Bone marrow (tissue), 2 donors: ENCODE measurements at places on chromosomes 13 and 19.

GRCh38 chr19:45408830-45409556 is 2.5 kb downstream of the POLR1G start:
- no peak for DNase-seq

DNA sequence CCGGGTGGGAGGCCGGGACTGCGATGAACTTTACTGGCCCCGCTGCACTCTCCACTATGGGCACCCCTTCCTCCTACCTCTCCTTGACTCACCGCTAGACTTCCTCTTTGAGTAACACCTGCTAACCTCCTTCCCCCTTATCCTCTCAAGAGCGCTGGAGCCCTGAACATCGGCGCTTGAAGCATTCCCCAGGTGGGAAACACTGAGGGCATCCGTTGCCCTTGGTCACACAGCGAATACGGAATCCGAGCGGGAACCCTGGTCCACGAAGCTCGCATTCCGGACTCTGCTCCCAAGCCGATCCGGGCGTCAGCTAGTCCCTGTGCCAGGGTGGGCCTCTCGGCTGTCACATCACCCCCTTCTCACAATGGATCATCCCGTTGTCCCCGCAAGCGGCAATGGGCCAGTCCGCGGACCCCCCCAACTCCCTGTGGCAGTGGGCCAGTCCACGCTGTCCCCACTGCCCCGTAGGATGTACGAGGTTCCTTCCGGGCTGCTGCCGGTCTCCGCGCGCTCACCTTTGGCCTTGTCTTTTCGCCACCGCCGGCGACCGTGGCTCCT is 4.2 kb downstream of the LIPE start:
- no peak for DNase-seq

DNA sequence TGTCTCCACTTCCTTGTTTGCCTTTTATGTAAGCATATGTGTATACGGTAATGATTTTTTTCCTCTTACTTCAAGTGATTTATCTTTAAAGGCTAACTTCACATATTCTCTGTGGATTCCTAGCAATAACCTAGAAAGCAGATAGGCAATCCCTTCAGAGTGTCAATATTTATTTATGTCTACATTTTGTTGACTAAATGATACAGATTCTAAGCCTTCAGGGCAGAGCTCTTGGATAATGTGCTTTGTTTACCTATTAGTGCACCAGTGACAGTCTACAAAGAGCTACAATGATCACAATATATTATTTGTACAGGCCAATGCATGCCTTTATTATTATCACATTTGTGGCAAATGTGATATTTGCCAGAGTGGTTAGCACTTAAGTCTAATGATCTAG is 406.2 kb downstream of the EFNB2 start:
- no peak for DNase-seq

GRCh38 chr19:29302002-29302928 is 89.3 kb upstream of the UQCRFS1 start:
- no peak for DNase-seq

- DNase-seq = no peak
These were observed 717.7 kb upstream of the ATXN8OS start for GRCh38 chr13:69389899-69390298.

- DNase-seq = no peak
These were observed 241.9 kb downstream of the ABCC4 start for GRCh38 chr13:95059306-95059705.

DNA sequence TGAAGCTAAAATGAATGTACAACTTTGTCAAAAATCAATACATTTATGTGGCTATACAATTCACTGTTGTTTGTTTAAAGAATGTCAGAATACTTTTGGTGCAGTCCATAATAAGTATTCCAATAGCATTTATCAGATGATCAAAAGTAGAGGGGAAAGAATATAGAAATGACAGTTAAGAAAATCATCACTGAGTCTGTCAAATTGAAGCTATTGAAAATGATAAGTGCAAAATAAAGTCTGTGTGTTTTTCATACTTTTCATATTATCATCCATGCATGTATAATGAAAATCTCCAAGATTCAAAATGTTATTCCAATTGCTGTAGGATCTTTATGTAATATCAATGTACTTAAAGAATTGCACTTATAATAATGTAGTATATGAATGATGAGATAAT is 93.3 kb upstream of the ATXN8OS start:
- no peak for DNase-seq

DNA sequence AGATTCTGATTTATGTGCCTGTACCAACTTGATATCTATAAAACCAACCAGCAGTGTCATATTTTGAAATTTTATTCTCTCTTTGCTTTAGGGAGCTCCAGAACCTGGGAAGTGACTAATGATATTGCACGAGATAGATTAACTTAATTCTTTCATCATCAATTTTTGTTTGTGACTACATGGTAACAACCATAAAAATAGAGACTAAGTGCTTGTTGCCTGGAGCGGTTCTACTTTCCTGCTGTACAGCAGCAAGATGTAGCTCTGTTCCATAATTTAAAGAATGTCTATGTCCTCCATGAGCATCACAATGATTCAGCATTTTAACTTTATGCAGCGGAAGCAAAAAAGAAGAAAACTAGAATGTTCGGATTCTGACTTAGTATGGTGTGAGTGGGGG is 275.6 kb downstream of the KLF5 start:
- DNase-seq = no peak

GRCh38 chr13:103178986-103179943 is 113.0 kb upstream of the SLC10A2 start:
- no peak for DNase-seq

DNA sequence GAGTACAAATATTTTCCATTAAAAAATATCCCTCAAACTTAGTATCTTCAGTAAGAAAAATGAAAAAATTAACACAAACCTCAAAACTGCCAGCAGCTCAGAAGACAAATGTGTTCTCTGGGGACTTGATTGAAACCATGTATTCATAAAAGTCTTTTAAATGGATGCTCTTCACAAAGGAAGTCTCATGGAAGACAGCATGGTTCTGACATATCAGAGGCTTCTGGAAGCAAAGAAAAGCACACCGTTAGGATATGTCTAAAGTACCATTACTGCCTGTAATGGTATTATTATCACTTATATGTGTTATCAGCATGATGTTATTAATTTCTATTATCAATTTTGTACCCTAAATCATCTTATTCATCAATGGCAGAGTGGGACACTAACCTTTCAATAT is 302.8 kb downstream of the ENOX1 start:
- no peak for DNase-seq

GRCh38 chr19:21519488-21519887 is 14.1 kb downstream of the ZNF429 start:
- DNase-seq = no peak

- no peak for DNase-seq
These were observed 22.8 kb downstream of the ZNF20 start for GRCh38 chr19:12117201-12117970.

- DNase-seq = no peak
These were observed 49.7 kb downstream of the UBL3 start for GRCh38 chr13:29800687-29801086.

DNA sequence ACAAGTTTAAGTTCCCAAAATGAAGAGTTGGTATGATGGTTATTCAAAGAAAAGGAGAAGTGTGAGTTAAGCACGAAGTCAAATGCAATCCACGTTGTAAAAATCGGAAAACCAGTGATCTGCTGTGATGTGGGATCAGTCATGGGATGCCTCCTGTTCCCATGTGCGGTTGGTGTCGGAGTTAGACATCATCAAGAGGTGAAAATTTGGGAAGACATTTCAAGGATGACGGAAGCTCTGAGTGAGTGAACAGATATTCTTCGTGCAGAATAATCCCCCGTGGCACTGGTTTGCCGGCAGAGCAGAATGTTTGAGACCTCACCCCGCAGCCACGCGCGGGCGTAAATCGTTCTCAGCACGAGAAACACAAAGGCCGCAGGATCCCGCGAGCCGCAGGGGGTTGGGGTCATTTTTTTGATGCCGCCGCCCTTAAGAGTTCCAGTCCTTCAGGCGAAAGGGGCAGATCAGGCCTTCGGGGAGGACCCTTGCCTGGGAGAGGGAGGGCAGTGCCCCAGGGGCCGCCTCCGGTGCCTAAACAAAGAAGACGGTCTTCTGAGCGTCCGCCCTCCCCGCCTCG is 13.7 kb upstream of the SOX1 start:
- DNase-seq = no peak
